ENCODE measurements at places on chromosomes 7 and 10.

GRCh38 chr10:121351540-121351939, 246.7 kb downstream of the FGFR2 start:
- DNase-seq: no peak

GRCh38 chr10:45580371-45581215, 92.0 kb downstream of the ZFAND4 start:
- DNase-seq: no peak

GRCh38 chr7:116525913-116526861, 1.4 kb downstream of the CAV1 start:
- DNase-seq: peak; percentile 31

GRCh38 chr7:41010418-41010817, 692.5 kb downstream of the INHBA start:
- DNase-seq: no peak

GRCh38 chr10:92995509-92995908, 65.1 kb upstream of the CYP26C1 start:
- DNase-seq: no peak

GRCh38 chr7:55112056-55112455, 93.2 kb downstream of the EGFR start:
- no peak for DNase-seq

DNA sequence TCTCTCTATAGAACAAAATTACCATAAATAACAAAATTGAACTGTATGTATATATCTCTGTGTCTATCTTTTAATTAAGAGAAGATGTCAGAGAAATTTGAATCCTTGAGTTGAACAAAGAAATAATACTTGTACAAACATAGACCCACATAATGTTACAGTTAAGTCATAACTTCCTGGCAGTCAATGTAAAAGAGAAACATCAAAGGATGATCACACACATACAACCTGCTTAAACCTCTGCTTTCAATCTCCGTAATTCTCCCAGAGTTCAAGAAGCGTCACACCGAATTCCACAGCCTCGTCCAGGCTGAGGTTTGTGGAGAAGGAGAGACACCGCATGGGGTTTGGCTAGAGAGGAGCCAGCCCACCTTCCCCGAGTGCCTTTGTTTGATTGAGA, 40.1 kb upstream of the LRRC4 start:
- no peak for DNase-seq

DNA sequence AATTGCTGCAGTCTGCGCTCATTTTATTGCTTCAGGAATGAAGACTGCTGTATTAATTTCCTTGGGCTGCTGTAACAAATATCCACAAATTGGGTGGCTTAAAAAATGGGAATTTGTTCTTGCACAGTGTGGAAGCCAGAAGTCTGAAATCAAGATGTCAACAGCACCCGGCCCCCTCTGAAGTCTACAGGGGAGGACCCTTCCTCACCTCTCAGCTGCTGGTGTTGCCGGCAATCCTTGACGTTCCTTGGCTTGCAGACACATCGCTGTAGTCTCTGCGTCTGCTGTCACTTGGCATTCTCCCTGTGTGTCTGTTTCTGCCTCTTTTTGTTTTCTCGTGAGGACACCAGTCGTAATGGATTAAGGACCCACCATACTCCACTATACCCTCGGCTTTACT, 166.2 kb downstream of the PTPN20 start:
- DNase-seq: no peak

- DNase-seq: no peak
These were observed 71.6 kb downstream of the ADCYAP1R1 start for GRCh38 chr7:31123726-31124125.

- DNase-seq: no peak
These were observed 116.1 kb downstream of the ST7 start for GRCh38 chr7:117069379-117069778.

DNA sequence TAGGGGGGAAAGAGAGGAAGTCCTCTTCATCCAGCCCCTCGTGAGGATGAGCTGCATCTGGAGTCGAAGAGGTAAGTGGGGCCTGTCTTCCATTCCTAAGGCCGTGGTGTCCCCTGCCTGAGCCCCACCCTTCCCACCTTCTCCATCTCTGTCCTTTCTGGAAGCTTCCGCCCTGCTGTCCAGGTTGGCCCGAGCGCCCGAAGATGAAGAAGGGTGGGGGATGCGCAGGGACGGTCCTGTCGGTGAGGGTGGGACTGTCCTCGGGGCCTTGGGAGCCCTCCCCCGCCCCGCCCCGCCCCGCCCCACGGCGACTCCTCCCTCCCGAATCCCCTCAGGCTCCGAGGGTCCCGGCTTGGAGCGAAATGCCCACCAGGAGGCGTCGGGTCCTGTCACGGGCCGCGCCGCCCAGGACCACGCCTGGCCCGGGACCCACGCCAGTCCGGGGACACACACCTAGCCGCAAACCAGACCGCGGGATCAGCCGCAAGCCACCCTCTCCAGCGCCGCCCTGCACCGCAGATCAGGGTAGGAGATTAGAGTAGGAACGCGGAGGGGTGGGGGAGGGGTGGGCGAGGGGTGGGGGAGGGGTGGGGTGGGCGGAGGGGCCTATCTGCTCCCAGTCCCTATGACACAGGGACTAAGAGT, 15.3 kb downstream of the GPRIN2 start:
- no peak for DNase-seq

DNA sequence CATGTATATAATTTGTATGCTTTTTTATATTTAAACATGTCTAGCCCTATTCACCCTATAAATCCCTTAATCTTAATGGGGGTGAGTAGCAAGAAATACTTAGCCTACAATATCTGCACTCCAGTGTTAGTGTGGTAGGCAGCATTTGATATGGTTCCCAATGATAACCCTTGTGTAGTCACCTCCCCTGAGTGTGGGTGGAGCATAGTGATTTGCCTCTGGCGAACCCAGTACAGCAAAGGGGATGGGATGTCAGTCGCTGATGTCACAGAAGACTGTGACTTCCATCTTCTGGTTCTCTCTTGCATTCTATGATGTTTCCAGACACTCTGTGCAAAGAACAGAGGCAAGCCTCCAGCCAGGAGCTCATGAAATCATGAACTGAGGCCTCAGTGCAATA, 211.2 kb downstream of the CRPPA start:
- DNase-seq: no peak

DNA sequence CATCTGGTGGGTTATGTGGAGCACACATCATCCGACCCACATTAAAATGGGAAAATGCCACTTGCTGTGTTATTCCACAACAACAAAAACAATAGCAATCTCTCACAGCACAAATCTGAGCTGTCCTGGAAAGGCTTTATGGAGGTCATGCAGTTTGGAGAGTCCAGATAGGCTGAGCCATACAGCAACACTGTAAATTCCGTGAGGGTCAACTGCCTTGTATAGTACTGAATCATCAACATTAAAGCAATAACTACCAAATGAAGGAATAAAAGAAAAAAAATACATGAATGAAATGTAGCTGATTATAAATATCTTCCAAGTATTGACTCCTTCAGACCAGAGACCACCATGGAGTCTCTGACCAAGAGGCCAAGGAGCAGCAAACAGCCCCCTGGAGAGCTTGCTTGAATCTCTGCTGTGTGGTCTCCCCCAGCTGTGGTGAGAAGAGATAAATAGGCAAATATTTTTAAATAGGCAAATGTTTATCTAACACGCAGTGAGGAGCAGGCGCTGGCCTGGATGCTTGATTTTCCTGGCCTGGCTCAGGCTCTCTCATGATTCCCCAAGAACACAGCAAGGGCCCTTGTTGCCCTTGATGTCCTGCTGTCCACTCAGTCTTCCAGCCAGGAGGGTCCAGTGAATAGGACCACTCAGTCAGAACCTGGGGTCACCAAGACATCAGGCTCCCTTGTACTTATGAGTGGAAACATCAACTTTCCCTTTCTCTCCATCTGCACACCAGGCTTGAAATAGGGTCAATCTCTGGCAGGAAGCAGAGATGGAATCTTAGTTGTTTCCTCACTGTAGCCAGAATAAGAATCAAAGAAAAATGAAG, 1021.3 kb downstream of the XPNPEP1 start:
- DNase-seq: no peak

GRCh38 chr10:30430544-30431298, 3.3 kb upstream of the MAP3K8 start:
- DNase-seq: no peak

DNA sequence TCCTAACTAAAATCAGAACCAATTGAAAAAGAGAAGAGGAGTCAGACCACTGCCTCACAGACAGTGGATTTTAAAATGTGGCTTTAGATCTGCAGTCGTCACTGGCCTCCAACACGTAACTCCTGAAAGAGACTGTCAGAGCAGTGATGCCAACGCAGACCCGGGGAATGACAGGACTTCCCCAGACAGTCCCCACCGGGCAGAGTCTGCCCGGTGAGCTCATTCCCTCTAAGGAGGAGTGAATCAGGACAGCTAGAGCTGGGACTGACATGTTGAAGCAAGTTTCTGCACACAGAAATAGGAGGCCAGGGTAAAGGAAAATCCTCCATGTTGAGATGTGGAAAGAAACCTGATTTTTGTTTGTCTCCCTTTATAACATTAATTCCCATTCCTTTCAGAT, 105.0 kb downstream of the TES start:
- DNase-seq: no peak

GRCh38 chr10:101134299-101135127, 3.4 kb downstream of the TLX1 start:
- no peak for DNase-seq

GRCh38 chr10:122878799-122879338, 512 bp downstream of the FAM24B start:
- no peak for DNase-seq
